Activated CD4-positive, alpha-beta memory T cell treated with anti-CD3 and anti-CD28 coated beads, Interleukin-2, amount 10 ng/mL, durations not matched to agents 7 days and 5 days (primary cell): ENCODE measurements at places on chromosomes 4 and X.
A peak's percentile ranks its signal among the peaks of the same experiment; 100 is the strongest.

GRCh38 chr4:107380190-107380589 is 339.8 kb downstream of the PAPSS1 start:
- no peak for DNase-seq

- no peak for DNase-seq
These were observed 147.6 kb upstream of the FGF16 start for GRCh38 chrX:77299549-77299948.

DNA sequence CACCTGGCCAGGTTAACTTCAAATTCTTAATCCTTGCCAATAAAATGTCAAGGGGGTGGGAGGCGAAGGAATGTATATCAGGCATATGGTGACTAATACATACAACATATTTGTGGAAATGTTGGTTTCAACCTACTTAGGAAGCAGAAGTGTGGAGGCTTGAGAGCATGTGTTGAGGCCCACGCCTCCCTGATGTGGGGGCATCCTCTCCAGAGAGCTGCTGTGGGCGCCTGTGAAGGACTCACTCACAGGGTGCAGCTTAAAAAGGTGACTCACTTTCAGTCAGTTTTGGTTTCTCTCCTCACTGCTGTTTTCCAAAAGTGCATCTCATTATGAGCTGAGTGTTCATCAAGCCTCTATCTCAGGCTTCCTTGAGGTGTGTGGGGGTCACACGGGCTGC is 27.5 kb downstream of the LNX1 start:
- no peak for DNase-seq

- DNase-seq: no peak
These were observed 47.4 kb downstream of the TMPRSS11E start for GRCh38 chr4:68494688-68495087.

- DNase-seq: no peak
These were observed 434.4 kb upstream of the FAM47C start for GRCh38 chrX:36573720-36574119.

DNA sequence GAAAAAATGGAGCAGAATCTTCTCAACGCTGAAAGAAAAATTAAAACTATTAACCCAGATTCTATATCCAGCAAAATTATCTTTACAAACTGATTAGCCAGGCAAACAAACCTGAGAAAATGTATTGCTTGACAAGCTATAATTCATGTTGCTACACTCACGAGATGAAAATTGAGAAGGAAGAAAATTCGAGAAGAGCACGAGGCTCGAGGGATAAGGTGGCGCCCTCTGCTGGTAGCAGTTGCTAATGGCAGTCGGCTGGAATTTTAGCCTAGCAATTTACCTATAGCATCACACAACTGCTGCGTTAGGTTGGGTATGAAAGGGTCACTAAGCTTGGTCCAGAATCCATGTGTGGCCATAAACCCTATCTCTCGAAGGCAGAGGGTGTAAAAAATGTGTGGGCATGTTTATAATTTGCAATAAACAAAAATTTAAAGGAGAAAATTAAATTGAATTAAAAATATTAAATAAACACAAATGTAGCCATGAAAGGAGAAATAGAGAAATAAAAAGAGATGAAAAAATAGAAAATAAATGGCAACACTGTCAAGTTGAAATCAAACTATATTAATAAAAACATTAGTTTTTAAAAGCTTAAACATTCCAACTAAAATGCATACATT is 126.6 kb downstream of the PPP4R3C start:
- DNase-seq: peak; percentile 20

DNA sequence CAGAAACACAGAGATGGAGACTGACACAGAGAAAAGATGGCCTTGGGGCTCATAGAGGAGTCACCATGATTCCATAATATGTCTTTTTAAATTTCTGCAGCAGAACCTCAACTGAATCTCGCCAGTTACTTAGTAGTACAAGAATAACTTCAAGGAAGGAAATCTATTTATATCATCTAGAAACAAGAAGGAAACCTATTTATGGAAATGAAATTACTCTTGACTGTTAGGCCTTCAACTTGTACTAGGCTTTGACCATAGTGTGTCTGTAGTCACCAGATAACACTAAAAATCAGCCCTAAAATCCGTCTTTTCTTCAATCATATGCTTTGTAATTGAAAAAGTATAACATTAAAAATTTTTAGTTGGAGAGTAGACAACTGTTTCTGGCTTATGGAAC is 740.4 kb downstream of the TRIML1 start:
- no peak for DNase-seq

DNA sequence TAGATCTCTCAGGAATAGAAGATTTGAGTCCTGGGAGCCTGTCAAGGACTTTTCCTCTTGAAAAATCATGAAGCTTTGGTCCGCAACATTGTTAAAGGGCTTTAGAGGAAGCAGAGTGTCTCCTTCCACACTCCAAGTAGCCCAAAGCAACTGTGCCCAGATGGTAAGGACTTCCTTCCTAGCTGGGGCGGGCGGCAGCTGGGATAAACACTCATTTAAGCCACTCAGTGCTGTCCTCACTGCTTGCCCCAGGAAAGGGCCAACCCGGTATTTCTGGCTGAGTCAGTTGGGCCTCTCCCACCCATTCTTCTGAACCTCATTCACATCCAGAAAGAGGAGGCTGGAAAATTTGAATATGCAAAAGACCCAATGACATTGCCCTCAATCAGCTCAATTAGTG is 144.3 kb downstream of the CHIC2 start:
- DNase-seq: no peak

DNA sequence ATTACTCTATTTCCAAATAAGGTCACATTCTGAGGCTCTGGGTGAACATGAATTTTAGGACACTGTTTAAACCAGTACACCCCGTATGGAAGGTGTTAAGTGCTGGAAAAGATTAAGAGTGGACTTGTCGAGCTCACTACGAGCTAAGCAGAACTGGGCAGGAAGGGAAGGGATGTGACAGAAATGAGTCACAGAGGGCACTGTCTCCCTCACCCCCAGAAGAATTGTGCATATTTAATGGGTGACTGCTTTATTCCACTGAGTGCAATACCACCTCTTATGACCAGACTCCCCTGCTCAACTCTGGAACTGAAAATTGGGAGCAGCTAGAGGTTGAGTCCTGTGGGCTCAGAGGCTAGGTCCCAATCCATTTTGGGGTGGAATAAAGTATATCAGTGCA is 187.4 kb upstream of the RPS6KA3 start:
- no peak for DNase-seq

- no peak for DNase-seq
These were observed 65.7 kb upstream of the PAGE1 start for GRCh38 chrX:49761481-49761880.

- no peak for DNase-seq
These were observed 228.7 kb downstream of the SHOX start for GRCh38 chrX:859329-859728.

DNA sequence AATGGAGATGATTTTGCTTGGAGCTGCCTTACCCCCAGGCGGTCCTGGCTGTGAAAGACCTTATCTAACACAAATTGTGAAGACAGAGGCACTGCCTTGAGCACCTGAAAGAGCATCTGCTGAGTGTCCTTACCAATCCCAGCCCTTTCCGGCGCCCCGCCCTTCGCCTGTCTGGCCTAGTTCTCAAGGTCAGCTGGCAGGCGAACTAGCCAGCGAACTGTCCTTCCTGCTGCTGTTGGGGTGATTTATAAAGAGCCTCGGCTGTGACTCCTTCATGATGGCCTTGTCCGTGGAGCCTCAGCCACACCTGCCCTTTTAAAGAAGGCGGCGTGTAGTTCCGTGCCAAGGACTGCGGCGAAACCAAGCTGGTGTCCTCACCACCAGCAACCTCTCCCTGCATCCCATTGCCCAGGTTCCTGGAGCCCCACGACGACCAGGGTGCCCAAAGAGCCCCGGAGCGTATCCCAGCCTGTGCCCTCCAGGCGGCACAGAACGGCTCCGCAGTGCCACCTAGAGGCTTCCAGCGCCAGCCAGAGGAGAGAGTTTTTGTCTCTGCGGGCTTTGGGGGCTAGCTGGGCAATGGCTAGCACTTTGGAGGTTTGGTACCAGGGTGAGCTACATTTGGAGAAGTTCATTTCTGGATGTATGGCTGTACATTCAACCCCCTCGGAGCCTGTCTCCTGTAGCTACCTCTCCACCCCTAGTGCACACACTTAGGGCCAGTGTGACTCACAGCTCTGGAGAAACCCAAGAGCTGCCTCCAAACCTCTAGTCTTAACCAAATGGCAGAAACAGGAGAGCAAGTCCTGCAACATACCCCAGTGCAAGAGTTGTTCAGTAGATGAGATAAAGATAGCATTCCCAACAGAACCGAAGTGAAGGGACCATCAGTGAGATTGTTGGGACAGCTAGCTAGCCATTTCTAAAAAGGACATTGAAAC is 36.8 kb upstream of the VMA21 start:
- peak; percentile 34 for DNase-seq

DNA sequence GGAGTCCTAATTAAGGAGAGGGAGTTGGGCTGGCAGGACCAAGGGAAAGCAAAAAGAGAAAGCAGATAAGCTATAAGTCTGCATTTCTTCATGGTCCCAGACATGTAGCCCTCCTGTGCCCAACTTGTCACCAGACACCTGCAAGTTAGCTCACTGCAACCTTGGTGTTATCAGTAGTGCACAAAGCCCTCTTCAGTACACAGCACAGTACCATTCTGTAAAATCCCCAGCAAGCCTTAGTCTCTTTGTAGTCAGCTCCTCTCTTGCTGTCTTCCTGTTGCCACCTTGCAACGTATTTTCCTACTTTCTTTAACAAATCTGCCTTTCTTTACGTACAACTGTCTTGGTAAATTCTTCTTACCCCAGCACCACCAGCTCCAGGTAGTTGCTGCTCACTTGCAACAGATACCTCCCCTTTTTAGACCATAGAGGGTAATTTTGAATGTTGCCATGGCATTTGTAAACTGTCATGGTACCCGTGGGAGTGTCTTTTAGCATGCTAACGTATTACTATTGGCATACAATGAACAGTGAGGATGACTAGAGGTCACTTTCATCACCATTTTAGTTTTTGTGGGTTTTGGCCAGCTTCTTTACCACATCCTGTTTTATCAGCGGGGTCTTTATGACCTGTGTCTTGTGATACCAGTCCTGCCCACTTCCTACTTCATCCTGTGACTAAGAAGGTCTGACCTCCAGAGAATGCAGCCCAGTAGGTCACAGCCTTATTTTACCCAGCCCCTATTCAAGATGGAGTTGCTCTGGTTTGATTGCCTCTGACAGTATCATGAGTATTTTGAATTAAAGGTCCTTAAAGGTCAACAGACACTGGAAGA is 28.3 kb upstream of the AP1S2 start:
- DNase-seq: no peak

DNA sequence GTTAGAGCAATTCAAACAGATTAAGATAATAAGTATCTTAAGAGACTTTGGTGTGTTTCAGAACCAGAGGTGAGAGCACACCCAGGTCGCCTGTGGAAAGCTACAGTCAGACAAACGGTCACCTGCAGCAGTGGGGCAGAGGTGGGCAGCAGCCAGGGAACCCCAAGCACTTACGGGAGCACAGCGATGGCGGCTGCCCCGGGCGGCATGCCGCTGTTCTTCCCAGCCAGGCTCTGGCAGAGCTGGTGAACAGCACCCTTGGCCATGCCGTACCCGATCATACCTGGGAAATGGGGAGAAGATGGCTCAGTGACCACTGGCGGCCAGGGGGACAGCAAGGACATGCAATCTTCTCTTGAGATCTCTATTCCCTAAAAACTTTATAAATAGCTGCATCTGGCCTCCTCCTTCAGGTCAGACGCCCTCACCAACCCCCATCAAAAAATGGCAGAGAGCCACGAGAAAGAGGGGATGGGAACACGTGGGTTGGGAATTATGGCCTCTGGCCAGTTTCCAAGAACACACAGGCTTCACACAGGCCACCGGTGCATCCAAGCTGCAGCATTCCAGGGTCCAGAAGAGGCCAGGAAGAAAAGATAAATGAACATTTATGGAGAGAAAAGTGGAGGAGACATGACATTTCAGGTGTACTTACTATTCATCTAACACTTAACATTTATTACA is 19.7 kb downstream of the QDPR start:
- DNase-seq: no peak

DNA sequence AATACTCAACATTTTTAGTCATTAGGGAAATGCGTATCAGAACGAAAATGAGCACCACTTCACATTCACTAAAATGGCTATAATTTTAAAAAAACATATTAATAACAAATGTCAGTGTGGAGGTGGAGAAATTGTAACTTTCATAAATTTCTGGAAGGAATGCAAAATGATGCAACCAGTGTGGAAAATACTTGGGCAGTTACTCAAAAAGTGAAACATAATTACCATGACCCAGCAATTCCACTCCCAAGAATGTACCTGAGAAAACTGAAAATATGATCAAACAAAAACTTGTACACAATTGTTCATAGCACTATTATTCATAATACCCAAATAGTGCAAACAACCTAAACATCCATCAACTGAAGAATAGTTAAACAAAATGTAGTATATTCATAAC is 76.1 kb upstream of the FAM241A start:
- no peak for DNase-seq

DNA sequence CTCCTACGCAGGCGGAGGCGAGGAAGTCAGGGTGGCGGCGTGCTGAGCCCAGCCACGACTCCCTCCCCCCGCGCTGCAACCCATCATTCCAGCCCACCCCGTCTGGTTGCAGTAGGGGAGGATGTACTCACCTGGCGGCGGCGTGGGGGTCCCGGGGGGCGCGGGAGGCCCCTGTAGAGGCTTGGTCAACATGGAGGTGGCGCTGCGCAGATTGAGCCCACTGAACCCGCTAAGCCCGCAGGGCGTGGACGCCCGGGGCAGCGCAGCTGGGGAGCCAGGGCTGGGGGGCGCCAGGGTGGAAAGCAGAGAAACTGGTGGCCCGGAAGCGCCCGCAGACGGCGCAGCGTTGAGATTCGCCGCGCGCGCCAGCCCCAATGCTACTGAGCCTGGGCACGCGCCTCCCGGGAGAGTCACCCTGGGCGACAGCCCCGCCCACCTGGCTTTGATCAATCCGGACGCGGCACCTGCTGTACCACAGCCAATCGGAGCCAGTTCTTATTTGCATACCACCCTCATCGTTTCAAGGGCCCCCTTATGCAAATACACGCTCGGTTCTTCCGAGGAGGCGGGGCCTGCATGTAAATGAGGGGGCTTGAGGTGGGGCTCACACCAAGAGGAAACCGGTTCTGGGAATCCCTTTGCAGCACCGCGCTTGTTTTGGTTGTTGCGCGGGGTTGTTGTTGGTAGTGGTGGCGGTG is at the start of gene PIM2:
Gene PIM2 (minus strand): TSS at position 382 of the 698 bp plus-strand sequence. CDS start 190 bp downstream, at position 192.
- peak; percentile 93 for DNase-seq

- DNase-seq: no peak
These were observed 571.3 kb downstream of the PACRGL start for GRCh38 chr4:21271439-21272052.

DNA sequence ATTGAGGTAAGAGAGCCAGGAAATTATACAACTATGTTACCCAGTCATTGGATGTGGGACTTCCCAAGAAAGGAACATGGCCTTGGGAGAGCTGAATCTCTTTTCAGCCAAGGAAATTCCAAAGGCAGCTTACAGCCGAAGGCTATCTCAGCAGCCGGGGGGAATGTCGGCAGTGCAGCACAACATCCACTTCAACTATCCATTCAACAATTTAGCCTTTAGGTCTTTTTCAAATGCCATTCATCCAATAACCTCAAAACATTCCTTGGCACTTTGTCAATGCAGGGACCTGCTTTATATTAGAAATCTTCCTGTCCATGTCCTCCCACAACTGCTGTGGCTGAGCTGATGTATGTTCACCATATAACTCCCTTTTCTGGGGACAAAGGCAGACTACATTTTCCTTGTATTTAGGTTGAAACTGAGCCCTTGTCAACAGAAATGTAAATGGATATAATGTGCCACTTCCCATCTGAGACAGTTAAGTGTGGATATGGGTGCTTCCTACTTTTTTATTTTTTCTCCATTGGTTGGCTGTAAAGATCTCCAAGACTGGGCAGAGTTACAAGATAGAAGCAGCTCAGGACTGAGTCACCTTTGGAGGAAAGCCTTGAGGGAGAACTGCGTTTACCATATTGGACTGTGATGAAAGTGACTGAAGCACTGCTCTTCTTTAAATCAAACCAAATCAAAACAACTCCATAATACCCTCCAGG is 94.8 kb downstream of the GPRIN3 start:
- no peak for DNase-seq
